ENCODE measurements at places on chromosomes 1 and 21. TPM values are rescaled to one million over a fixed set of nuclear protein-coding genes. Genes with fewer than 3 reads are reported as not detected.

- no peak for DNase-seq
Observed at GRCh38 chr1:212532469-212533147, 76.0 kb upstream of the ATF3 start.

GRCh38 chr1:64839732-64840405, 95.0 kb downstream of the RAVER2 start:
- DNase-seq: no peak

GRCh38 chr1:168396940-168397684, 116.4 kb downstream of the TBX19 start:
- no peak for DNase-seq

- DNase-seq: no peak
Observed at GRCh38 chr1:116941670-116942069, 32.0 kb downstream of the PTGFRN start.

CHODL gene
- 1.7 TPM for total RNA-seq

TMEM201 gene
- total RNA-seq: 9.8 TPM

LORICRIN gene
- total RNA-seq: not detected

NENF gene
- 55.7 TPM for total RNA-seq

All from mesenteric fat pad (tissue), 1 donor.